ENCODE measurements at places on chromosomes 7 and 10. TPM values are rescaled to one million over a fixed set of nuclear protein-coding genes. Genes with fewer than 3 reads are reported as not detected.

RPEL1 gene
- total RNA-seq, result not detected

IFIT5 gene
- total RNA-seq, result 5.6 TPM

CALHM3 gene
- not detected for total RNA-seq

ATP6V0A4 gene
- total RNA-seq, result not detected

SLC26A3 gene
- not detected for total RNA-seq

ZNF248 gene
- total RNA-seq, result not detected

ELN gene
- total RNA-seq, result 1.1 TPM

SPDYE2 gene
- total RNA-seq, result not detected

ICA1 gene
- total RNA-seq, result 5.8 TPM

TMEM225B gene
- 0.53 TPM for total RNA-seq

SYT15 gene
- 0.15 TPM for total RNA-seq

HSPA12A gene
- 5.6 TPM for total RNA-seq

KIF5B gene
- total RNA-seq, result 90.3 TPM

NUDCD3 gene
- total RNA-seq, result 35.4 TPM

INTS1 gene
- total RNA-seq, result 76.7 TPM

TFR2 gene
- 0.34 TPM for total RNA-seq

FGF8 gene
- 32.2 TPM for total RNA-seq

TMEM236 gene
- total RNA-seq, result 0.06 TPM

CYP26C1 gene
- 0.22 TPM for total RNA-seq

CTAGE6 gene
- 0.07 TPM for total RNA-seq

EGFR gene
- total RNA-seq, result 4.6 TPM

KCND2 gene
- 2.9 TPM for total RNA-seq

BLVRA gene
- 24.6 TPM for total RNA-seq

SLC16A12 gene
- total RNA-seq, result not detected

SLC39A12 gene
- 0.22 TPM for total RNA-seq

TRDMT1 gene
- 26.4 TPM for total RNA-seq

FAM13C gene
- 3.1 TPM for total RNA-seq

SLC12A9 gene
- total RNA-seq, result 3.5 TPM

PDGFA gene
- 13.7 TPM for total RNA-seq
